A549 treated with CORT108297 at 1 μM for 4 hours (cell line): ENCODE measurements at places on chromosomes 1 and 21. TPM values are rescaled to one million over a fixed set of nuclear protein-coding genes. Genes with fewer than 3 reads are reported as not detected.

The OR2T10 gene
- not detected in 5 replicates for total RNA-seq

The OR2L3 gene
- not detected in 5 replicates for total RNA-seq

The RBM15 gene
- total RNA-seq = 7.9 to 9.5 TPM (median 8.0 TPM) in 5 replicates

The SEC16B gene
- total RNA-seq = 0.62 to 1.2 TPM (median 0.94 TPM) in 5 replicates

The OR2M3 gene
- not detected in 5 replicates for total RNA-seq

The SLC45A1 gene
- total RNA-seq = 3.2 to 6.1 TPM (median 5.1 TPM) in 5 replicates
